ENCODE measurements at places on chromosomes 16 and 17. TPM values are rescaled to one million over a fixed set of nuclear protein-coding genes. Genes with fewer than 3 reads are reported as not detected.

The AOC3 gene
- total RNA-seq, result 15.6 TPM

The HSF5 gene
- 0.06 TPM for total RNA-seq

The LRRC36 gene
- total RNA-seq, result not detected

GRCh38 chr16:67529582-67530012, 968 bp downstream of the RIPOR1 start:
- no peaks in the 10 kb centered on the region for H3K27me3 ChIP-seq
- peak overlapping the region; percentile 66 for H3K4me3 ChIP-seq
- peak overlapping the region; percentile 98 for H3K27ac ChIP-seq
- no peak for DNase-seq
- peaks cover 56% of the 10 kb centered on the region for H3K4me1 ChIP-seq
- no peaks in the 10 kb centered on the region for H3K36me3 ChIP-seq

Measured in heart left ventricle (tissue), 16 donors.